Stimulated activated CD4-positive, alpha-beta T cell treated with anti-CD3 and anti-CD28 coated beads, Interleukin-1b, Interleukin-23, amount 100 ng/mL, for 1 hour (primary cell): ENCODE measurements at places on chromosomes 1 and 21.

DNA sequence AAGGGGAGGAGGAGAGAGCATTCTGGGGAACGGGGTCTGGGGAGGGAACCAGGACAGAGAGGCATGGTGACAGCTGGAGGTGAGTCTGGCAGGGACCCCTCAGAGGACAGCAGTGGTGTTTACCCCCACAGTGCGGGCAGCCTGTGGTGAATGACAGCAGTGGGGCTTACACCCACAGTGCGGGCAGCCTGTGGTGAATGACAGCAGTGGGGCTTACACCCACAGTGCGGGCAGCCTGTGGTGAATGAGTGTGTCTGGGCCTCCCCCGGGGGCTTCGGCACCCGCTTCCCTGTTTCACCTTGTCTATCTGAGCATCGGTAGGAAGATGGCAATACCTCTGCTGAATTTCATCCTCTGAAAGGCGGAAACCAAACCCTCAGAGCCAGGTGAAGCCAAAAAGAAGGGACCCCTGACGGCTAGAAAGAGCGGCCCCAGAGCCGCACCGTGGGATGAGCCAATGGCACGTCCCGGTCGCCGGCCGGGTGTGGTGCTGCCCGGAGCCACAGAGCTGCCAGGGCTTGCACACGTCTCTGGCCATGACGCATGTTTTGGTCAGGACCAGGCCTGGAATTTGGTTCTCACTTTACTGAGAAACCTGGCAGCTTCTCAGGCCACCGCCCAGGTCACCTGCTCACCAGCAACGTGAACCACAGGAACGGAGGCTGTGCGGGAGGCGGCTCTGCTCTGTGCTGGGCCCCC lies 54.1 kb downstream of the SIK1 start:
- no peak for DNase-seq

DNA sequence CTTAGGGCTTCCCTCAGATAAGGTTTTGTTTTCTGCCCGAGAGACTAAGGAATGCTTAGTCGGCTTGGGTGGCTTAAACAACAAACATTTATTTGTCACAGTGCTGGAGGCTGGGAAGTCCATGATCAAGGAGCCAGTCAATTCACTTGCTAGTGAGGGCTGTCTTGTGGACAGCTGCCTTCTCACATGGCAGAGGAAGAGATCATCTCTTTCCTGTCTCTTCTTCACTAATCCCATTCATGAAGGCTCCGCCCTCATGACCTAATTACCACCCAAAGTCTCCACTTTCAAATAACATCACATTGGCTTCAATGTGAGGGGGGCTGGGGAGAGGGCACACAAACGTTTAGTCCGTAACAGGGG lies 50.5 kb upstream of the IL12RB2 start:
- no peak for DNase-seq

- DNase-seq = no peak
Measured at GRCh38 chr1:242836423-242836822, 311.9 kb upstream of the PLD5 start.

DNA sequence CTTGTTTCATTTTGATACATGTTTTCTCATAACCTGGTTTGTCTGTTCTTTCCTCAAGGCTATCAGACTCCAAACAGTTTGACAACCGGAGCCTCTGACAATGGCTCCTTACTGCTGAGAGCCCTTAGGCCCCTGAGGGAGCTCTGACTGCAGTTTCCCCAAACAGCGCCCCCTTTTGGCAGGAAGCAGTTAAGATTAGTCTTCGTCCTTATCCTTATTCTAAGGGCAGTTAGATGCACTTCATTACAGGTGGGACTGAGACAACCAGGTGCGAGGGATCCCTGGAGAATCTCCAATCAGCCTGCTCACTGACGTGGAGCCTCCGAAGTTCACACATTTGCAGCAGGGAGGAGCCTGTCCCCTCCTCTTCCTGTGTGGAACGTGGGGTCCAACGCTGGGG lies 393.1 kb downstream of the BRINP3 start:
- no peak for DNase-seq

DNA sequence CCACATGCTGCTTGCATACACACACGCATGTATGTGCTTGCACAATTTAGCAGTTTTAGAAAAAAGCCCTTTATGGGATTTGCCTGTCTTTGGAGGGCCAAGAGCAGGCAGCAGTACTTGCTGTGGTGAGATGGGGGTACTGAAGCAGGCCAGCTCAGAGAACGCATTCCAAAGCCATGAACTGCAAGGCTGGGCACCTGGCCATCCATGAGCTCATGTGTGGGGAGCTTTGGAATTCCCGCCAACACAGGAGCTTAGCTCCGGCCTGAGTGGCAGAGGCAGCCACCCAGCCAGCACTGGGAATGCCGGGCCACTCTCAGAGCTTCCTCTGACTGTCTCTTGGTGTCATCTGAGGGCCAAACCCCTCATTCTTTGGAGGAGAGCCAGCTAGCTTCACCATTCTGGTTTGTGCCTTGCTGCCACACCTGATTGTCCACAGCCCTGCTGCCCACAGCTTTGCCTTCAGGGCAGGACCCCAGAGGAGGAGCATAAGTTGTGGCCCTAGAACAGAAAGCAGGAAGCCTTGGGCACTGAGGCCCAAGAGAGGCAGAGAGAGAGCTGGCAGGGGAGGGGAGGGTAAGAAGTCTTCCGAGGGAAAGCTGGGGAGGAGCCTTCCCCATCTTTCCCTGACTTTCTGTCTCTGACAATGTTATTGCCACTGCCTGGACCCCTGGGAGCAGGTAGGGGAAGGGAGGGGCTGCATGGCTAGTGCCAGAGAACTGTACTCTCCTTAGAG lies 92.1 kb upstream of the POU3F1 start:
- DNase-seq = no peak

GRCh38 chr21:23811805-23812204 lies 1795.5 kb downstream of the MRPL39 start:
- DNase-seq = no peak

- no peak for DNase-seq
Measured at GRCh38 chr21:29887313-29888009, 52.3 kb downstream of the GRIK1 start.

DNA sequence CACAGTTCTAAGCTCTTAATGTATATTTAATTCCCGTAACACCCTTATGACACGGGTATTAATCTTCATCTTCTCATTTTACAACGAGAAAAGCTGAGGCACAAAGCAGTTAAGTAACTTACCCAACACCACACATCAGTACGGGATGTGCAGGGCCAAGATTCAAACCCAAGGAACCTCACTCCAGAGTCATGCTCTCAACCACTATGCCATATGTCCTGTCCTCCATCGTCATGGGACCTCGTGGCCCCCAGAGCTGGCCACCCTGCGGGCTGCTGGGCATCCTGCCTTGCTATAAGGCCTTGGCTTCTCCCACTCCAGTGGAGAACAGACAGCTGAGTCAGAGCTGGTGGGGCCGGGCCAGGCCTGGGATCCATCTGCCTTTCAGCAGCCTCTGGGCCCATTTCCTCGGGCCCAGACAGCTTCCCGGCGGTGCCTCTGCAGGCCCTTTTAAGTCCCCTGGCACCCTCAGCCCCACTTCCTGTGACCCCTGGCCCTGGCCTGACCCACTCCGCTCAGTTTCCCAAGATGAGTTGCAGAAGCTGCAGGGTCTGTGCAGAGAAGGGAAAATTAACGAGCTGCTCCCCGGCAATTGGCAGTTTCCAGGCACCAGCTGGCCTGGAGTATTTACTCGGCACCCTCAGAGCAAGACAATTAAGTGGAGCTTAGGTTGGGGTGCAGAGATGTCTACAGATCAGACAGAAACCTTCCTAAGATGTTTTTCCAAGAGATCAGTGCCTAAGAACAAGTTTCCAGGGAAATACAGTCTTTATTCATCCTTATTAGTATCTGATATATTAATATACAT lies 98.2 kb downstream of the EPHB2 start:
- DNase-seq = no peak

- DNase-seq = no peak
Measured at GRCh38 chr1:179853102-179853501, 24.5 kb downstream of the TOR1AIP2 start.

GRCh38 chr1:11528611-11529261 lies 49.8 kb downstream of the DISP3 start:
- no peak for DNase-seq

GRCh38 chr1:156894711-156895454 lies 1.4 kb downstream of the PEAR1 start:
- DNase-seq = no peak

DNA sequence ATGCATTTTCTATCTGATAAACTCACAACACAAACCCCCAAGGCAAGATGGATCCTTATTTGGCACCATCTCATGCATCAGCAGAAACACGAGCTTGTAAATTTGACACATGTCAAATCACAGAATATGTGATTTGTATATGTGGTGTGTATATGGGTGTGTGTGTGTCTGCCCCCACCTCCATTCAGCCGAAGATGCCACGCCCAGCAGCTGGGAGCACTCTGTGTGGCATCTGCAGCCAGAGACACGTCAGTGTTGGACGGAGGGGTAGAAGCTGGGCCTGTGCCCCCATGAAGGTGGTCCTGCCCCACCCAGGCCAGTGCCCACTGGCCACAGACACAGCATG lies 108.4 kb downstream of the CAPN8 start:
- no peak for DNase-seq

DNA sequence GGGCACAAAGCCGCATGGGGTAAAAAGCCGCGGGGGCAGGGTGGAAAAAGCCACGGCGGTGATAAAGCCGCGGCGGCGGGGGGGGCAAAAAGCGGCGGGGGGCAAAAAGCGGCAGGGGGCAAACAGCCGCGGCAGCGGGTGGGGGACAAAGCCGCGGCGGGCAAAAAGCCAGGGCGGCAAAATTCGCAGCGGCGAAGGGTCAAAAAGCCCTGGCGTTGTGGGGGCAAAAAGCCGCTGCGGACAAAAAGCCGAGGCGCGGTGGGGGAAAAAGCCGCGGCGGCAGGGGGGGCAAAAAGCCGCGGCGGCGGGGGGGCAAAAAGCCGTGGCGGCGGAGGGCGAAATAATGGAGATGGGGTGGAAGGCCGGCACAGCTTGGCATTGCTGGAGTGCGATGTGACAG lies 3902.9 kb downstream of the SRGAP2C start:
- DNase-seq = no peak

DNA sequence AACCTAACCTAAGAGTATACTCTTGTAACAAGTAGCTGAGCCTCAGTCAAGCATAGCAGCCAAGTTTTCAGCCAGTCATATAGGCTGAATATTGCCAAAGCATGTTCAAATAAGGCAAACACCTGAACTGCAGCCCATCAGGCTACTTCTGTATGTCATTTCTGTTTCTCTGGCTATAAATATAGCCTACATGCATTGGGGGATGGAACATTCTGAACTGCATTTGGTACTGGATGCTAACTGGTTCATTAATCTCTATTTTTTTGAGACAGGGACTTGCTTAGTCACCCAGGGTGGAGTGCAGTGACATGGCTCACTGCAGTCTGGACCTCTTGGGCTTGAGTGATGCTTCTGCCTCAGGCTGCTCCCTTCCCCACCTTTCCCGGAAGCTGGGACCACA lies 37.3 kb downstream of the MAST2 start:
- no peak for DNase-seq

DNA sequence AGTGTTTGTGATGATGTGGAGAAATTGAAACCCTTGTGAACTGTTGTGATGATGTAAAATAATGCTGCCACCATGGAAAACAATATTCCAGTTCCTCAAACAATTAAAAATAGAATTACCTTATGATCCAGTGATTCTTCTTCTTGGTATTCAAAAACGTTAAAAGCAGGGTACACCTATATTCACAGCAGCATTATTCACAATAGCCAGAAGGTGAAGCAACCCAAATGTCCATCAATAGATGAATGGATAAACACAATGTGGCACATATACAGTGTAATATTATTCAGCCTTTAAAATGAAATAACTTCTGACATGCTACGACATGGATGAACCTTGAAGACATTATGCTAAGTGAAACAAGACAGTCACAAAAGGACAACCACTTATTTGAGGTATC lies 59.2 kb downstream of the LYPLAL1 start:
- no peak for DNase-seq

DNA sequence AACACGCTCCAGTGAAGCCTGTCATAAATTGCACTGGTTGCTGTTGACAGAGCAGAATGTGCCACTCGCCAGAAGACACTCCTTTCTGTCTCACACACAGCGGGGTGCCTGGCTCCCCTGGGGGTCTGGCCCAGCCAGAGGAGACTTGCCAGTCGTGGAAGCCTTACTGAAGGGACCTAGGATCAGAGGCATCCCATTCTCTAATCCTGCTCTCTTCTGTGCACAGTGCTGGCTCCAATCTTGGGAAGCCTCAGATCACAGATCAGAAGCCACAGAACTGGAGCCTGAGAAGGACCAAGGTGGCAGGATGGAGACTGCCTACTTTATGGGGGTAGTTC lies 1.4 kb downstream of the SLC9A1 start:
- no peak for DNase-seq

- no peak for DNase-seq
Measured at GRCh38 chr1:226154593-226154992, 31.9 kb downstream of the ACBD3 start.

- DNase-seq = no peak
Measured at GRCh38 chr1:159755451-159756007, 25.2 kb upstream of the DUSP23 start.

DNA sequence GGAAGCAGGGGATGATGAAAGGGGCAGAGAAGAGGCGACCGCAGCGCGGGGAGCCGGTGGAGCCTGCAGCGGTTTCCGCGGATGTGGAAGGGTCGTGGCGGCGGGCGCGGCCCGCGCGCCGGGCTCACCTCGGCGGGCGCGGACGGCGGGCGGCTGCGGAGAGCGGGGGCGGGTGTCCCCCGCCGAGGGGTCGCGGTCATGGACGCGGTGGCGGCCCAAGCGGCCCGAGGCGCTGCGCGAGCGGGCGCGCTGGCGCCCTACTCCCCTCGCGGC lies 572 bp downstream of the LPGAT1 start:
- no peak for DNase-seq

GRCh38 chr1:33460947-33461629 lies 11.4 kb upstream of the ZSCAN20 start:
- no peak for DNase-seq

GRCh38 chr1:202204065-202204464 lies 10.5 kb downstream of the LGR6 start:
- DNase-seq = no peak

- DNase-seq = no peak
Measured at GRCh38 chr1:96865731-96866685, 144.4 kb downstream of the PTBP2 start.

DNA sequence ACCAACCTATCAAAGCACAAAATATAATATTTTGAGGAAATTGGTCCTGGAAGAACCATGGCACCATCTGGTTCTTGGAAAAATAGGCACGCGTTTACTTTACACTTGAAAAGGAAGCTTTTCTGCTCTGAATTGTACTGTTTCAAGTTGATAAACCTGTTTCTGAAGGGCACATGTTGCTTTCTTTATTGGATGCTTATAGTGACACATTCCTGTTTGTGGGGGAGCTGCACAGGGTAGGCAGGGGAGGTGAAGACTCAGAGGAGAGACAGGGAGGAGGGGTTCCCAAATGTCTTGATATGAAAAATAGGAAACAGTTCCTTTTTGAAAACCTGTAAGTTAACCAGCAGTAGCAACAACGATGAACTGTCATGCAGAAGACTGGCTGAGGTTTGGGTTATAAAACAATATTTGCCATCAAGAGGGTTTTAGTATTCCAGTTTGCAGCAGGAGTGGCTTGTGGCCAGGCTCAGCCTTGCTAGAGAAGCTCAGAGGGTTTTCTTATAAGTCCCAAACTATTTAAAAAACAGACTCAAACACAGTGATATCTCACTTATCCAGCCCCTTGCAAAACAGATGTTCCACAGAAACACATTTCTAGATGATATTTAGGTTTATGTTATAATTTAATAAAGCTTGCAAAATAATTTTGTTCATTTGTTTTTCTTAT lies 127.0 kb upstream of the MROH9 start:
- no peak for DNase-seq
